Activated CD8-positive, alpha-beta memory T cell treated with anti-CD3 and anti-CD28 coated beads, Interleukin-2, amount 10 ng/mL, durations not matched to agents 7 days and 5 days (primary cell): ENCODE measurements at places on chromosomes 4 and X.
A peak's percentile ranks its signal among the peaks of the same experiment; 100 is the strongest.

GRCh38 chr4:158786121-158786601 lies 17.3 kb downstream of the FNIP2 start:
- H3K36me3 ChIP-seq, result no peaks in the 10 kb centered on the region
- no peak for DNase-seq
- peaks cover 24% of the 10 kb centered on the region for H3K4me1 ChIP-seq
- no peak overlapping the region for H3K27ac ChIP-seq
- no peaks in the 10 kb centered on the region for H3K27me3 ChIP-seq

GRCh38 chr4:71283642-71284257 lies 55.1 kb upstream of the SLC4A4 start:
- no peak overlapping the region for H3K27ac ChIP-seq
- no peaks in the 10 kb centered on the region for H3K4me1 ChIP-seq
- H3K4me3 ChIP-seq, result no peak overlapping the region
- peaks cover 2% of the 10 kb centered on the region for H3K27me3 ChIP-seq
- H3K36me3 ChIP-seq, result no peaks in the 10 kb centered on the region

DNA sequence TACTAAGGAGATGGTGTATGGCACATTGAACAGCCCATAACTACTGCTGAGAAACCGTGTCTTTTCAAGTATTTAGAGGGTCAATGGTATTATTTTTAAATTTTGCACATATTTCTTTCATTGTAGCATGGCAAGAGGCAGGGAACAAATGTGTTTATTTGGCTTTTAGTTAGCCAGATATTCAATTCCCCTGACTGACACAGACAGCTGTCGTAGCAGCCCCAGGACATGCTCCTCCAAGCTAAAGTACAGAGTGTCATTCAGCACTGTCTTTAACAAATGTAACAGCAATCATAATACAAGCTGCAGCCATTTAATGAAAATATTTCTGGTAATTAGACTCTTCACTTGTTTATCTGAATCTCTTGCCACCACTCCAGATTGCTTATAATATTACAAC lies 687.1 kb downstream of the KLHL13 start:
- no peak overlapping the region for H3K27ac ChIP-seq
- no peaks in the 10 kb centered on the region for H3K36me3 ChIP-seq
- no peaks in the 10 kb centered on the region for H3K27me3 ChIP-seq

GRCh38 chrX:2642791-2643190 lies 48.3 kb upstream of the CD99 start:
- no peak overlapping the region for H3K4me3 ChIP-seq
- H3K4me1 ChIP-seq, result peaks cover 28% of the 10 kb centered on the region
- H3K36me3 ChIP-seq, result peaks cover 28% of the 10 kb centered on the region
- no peaks in the 10 kb centered on the region for H3K27me3 ChIP-seq

DNA sequence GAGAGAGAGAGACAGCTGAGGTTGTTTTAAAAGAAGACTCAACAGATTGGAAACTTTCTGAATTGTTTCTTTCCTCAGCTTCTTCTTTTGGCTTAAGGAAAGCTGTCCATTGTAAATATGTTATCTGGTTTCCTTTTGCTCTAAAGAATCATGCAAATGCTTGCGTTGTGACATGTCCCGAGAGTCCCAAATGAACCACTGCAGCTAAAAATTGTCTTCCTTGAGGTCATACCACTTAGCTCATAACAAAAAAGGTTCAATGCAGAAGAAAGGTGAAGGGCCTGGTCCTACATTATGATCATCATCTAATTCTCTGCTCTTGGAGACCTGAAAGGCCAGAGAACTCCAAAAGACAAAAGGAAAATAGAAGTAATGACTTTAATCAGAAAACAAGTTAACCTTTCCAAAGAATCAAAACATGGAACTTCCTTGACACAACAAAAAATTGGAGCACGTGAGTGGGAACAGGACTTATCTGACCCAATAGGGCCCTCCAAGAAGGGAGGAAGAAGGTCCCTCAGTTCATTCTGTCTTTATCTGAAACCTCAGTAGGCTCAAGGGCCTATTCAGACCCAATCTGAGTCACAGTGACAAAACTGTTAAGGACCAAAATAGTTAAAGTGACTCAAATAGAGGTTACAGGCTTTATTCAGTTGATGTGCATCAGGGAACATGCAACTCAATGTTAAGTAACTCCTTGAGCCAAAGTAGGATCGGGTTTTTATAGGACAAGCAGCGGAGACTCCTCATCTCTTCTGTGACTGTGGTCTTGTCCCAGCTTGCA lies 14.7 kb upstream of the VSIG1 start:
- H3K27ac ChIP-seq, result no peak overlapping the region
- H3K27me3 ChIP-seq, result no peaks in the 10 kb centered on the region
- no peak for DNase-seq
- no peaks in the 10 kb centered on the region for H3K36me3 ChIP-seq

GRCh38 chr4:80182237-80182866 lies 15.0 kb upstream of the PRDM8 start:
- peak overlapping the region; percentile 87 for H3K27ac ChIP-seq

DNA sequence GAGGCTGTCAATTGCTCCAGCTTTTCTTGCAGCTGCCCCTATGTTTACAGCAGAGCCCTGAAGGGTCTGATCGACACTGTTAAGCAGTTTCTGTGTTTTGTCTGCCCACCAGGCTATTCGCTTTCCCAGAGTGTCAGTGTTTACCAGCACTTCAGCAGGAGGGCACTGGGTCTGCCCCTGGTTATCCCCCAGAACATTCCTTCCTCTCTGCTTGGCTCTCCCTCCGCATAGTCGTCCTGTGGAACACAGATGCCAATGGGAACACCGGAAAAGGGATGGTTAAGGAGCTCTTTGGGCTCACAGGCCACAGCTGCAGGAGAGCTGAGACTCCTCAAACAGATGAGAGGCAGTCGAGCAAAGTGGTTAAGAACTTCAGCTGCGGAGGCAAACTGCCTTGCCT lies 71.3 kb upstream of the FBXW7 start:
- H3K27ac ChIP-seq, result no peak overlapping the region
- no peaks in the 10 kb centered on the region for H3K27me3 ChIP-seq
- H3K36me3 ChIP-seq, result no peaks in the 10 kb centered on the region
- no peak overlapping the region for H3K4me3 ChIP-seq

DNA sequence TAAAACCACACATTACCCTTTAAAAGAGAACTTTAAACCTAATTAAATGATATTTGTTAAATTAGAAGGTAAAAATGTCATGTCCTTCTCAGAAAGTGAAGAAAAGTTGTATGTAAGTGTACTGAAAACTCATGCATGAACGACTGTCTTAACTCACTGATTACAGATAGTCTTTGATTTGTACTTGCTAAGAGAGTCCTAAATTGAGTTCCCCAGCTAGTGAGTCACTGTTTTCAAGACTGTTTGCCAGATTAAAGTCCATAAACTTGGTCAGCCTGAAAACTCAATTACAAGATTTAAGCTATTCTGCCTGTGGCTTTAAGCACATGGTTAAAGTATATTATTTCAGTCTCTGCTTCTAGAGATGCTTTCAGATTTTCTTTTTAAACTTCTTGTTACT lies 124.9 kb upstream of the ZCCHC13 start:
- no peaks in the 10 kb centered on the region for H3K4me1 ChIP-seq
- H3K27me3 ChIP-seq, result no peaks in the 10 kb centered on the region
- no peak overlapping the region for H3K4me3 ChIP-seq

GRCh38 chr4:24557026-24558025 lies 27.0 kb downstream of the DHX15 start:
- no peaks in the 10 kb centered on the region for H3K27me3 ChIP-seq
- DNase-seq, result no peak
- peaks cover 57% of the 10 kb centered on the region for H3K4me1 ChIP-seq
